ENCODE measurements at places on chromosomes 16 and 17. TPM values are rescaled to one million over a fixed set of nuclear protein-coding genes. Genes with fewer than 3 reads are reported as not detected.

JPH3 gene
- total RNA-seq = 10.5 TPM

SLC5A2 gene
- not detected for total RNA-seq

SLC7A5 gene
- total RNA-seq = 205 TPM

GRCh38 chr17:82662711-82663261 lies 14.5 kb upstream of the WDR45B start:
- no peak for DNase-seq

DNA sequence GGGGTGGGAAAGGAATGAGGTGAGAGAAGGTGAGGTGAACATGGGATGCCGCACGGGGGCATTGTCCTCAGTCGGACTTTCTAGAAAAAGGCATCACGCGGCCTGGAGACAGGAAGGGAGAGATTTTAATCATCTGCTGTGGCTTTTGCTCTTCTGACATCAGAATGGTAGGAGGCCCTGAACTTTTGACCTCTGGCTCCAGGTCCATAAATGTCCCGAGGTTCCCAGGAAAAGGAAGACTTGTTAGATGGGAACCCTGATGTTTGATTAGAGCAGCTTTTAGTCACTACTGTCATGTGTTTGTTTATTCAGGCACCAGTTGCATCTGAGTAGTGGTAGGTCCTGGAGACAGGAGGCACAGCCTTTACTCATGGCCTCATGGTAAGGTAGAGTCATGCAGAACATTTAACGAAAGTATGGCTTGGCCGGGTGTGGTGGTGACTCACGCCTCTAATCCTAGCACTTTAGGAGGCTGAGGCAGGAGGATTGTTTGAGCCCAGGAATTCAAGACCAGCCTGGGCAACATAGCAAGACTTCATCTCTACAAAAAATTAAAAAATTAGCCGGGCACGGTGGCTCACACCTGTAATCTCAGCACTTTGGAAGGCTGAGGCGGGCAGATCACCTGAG lies 203.1 kb downstream of the MSI2 start:
- DNase-seq = no peak

GRCh38 chr16:81018496-81018895 lies 11.5 kb downstream of the CENPN start:
- no peak for DNase-seq

RAD51C gene
- 8.5 TPM for total RNA-seq

- no peak for DNase-seq
Observed at GRCh38 chr17:64155129-64155528, 25.2 kb upstream of the ERN1 start.

DNA sequence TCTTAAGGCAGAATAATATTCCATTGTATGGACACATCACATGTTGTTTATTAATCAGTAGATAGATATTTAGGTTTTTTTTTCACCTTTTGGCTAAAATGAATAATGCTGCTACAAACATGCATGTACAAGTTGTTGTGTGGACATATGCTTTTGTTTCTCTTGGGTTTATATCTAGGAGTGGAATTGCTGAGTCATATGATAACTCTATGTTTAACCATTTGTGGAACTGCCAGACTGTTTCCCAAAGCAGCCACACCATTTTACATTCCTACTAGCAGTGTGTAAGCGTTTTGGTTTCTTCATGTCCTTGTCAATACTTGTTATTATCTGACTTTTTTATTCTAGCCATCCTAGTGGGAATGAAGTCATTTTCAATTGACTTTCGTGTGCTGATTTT lies 21.3 kb downstream of the CYLD start:
- no peak for DNase-seq

- DNase-seq = no peak
Observed at GRCh38 chr17:6657633-6658287, 6.2 kb downstream of the C17orf100 start.

GRCh38 chr16:58046936-58047335 lies 21.4 kb downstream of the MMP15 start:
- no peak for DNase-seq

GRCh38 chr16:78744796-78745107 lies 645.3 kb downstream of the WWOX start:
- no peak for DNase-seq

- DNase-seq = no peak
Observed at GRCh38 chr17:42337442-42337841, 49.1 kb downstream of the STAT5A start.

DNA sequence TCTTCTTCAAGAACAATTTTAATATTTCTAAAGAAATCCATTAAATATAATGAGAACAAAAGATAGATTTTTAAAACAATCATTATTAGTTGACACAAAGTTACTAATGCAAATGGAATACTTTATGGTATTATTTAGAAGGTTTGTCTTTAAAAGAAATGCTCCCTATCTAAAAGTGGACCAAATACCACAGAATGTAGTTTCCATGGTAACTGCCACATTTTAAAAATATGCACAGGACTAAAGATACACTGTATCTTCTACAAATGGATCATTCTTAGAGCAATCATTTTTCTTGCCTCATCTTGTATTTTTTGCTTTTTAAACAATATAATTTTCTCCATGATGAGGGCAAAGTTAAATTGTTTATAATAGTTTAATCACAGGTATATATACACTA lies 296.0 kb downstream of the CEP112 start:
- DNase-seq = no peak

- peak; percentile 30 for DNase-seq
Observed at GRCh38 chr17:67221062-67221998, 23.7 kb downstream of the HELZ start.

GRCh38 chr16:83843657-83844056 lies 35.9 kb downstream of the HSBP1 start:
- DNase-seq = no peak

DNA sequence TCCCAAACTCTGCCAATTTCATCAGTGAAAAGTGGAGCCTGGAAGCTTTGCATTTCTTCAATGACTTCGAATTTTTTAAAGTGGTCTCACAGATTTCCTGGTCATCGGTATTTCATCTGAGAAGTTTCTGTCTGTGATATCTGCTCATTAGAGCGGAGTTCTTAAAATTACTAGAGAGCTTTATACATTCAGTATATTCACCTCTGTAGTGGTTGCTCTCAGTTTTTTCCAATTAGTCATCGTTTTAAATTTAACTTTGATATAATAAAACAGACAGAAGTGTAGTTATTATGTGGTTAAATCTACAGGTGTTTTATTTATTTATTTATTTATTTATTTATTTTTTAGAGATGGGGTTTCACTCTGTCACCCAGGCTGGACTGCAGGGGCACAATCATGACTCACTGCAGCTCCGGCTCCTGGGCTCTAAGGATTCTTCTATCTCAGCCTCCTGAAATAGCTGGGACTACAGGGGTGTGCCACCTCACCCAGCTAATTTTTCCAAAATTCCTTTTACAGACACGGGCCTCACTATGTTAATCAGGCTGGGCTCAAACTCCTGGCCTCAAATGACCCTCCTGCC lies 16.0 kb downstream of the ARHGAP17 start:
- no peak for DNase-seq

SGCA gene
- 1.3 TPM for total RNA-seq

DNAH9 gene
- total RNA-seq = 0.86 TPM

- no peak for DNase-seq
Observed at GRCh38 chr17:31486351-31487062, 95.0 kb downstream of the RAB11FIP4 start.

GRCh38 chr17:7651097-7651664 lies 455 bp downstream of the ATP1B2 start:
- peak; percentile 37 for DNase-seq

DNA sequence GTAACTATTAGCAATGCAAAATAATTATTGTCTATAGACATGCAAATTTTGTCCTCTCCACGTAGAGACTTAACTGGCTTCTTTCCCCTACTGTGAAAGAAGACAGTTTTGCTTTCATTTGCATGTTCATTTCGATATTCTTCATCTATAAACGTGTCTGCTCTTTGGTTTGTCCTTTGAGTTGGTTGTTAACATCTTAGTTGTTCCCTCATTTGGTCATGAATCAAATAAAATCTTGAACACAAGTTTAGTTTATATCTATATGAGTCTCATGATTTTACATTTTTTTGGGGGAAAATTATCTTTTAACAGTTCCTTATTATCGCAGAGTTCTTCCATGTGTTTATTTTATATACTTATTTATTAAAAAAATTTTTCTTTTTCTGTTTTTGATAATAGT lies 214.4 kb downstream of the UTP18 start:
- no peak for DNase-seq

C16orf92 gene
- not detected for total RNA-seq

CBX8 gene
- total RNA-seq = 13.8 TPM

HLF gene
- total RNA-seq = 0.32 TPM

IRX6 gene
- total RNA-seq = not detected

GRCh38 chr16:88747588-88748301 lies 37.3 kb downstream of the PIEZO1 start:
- DNase-seq = no peak

- DNase-seq = no peak
Observed at GRCh38 chr17:2157675-2158395, 102.9 kb downstream of the HIC1 start.

HS3ST3B1 gene
- total RNA-seq = 2.4 TPM

DNA sequence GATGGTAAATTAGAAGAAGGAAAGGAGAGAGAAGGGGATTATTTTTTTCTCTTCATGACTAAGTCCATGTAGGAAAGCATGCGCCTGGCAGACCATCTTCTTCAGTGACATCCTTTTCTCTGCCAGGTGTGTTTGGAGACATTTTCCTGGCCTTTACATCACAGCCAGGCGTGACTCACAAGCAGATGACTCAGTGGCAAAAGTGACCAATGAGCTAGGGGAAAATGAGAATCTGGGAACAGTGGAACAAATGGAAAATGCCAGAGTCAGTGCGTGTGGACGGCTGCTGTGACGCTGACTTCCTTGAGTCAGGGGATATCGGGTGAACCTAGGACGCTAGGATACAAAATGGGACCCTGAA lies 9.4 kb downstream of the KIAA0513 start:
- no peak for DNase-seq

ADORA2B gene
- 0.32 TPM for total RNA-seq

DNA sequence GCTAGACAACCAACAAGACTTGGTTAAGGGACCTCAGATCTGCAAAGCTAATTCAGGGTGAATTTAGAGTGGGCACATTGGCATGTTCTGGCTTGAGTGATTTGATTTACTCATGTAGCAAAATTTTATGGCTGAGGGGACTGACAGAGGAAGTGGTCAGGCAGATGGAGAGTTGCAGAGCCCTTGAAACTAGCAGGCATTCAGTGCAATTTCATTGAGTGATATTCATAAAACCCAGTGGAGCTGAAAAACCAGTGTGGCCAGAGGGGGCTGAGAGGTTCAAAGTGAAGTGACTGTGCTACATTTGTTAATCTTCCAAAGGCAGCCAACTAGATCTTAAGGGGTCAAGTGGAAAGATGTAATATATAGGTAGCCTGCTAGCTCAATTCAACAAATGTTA lies 2.2 kb upstream of the TMEM94 start:
- DNase-seq = no peak
